ENCODE measurements at places on chromosomes 16 and 17.
A peak's percentile ranks its signal among the peaks of the same experiment; 100 is the strongest.

DNA sequence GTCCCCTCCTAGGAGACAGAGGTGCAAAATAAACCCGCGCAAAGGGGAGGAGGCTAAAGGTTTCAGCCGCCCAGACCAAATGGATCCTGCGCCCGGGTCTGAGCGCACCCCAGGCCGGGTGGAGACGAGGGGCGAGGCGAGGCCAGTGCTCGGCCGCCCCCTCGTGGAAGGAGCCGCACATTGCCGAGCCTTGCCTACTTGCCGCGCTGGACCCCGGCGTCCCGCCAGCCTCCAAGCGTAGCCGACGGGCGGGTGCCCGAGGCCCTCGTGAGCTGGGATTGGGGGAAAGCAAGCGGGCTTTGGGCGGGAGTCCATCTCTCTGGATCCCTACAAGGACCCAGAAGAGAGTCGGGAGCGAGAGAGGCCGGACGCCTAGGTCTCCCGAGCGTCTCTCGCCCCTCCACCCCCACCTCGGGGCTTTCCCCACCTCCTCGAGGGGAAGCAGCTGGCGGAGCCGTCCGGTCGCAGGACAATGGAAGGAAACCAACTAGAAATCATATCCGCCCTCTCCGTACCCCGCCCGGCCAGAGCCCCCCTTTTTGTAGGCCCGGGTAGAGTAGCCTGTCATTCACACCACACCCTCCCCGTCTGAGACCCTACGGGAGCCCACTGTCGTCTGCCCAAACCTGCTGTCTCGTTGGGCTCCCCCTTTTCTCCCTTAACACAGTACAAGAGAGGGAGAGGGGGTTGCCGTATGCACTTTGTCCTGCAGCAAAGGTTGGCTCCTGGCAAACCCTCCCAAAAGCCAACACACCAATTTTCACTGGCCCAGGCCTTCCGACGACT lies 664 bp upstream of the BCL6B start:
- peak; percentile 64 for DNase-seq

DNA sequence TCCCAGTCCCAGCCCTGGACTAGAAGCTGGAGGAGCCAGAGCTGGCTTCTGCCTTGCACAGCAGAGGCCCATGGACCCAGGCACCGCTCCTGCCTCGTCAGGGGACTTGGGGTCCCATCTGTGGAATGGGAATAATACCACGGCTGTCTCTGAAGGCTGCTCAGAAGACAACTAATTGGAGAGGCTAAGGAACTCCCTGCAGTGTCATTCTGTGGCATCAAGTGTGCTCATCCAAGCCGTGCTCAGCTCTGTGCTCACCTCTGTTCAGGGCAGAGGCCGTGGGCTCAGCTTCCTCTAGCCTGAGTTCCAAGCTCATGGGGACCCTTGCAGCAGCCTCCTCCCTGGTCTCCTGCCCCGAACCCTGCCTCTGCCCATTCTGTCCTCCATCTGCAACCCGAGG lies 31.8 kb downstream of the BEAN1 start:
- DNase-seq, result no peak

GRCh38 chr16:84503751-84504395 lies 586 bp downstream of the MEAK7 start:
- no peak for DNase-seq

- DNase-seq, result no peak
These were observed 41.1 kb downstream of the MYO18A start for GRCh38 chr17:29138971-29139691.

DNA sequence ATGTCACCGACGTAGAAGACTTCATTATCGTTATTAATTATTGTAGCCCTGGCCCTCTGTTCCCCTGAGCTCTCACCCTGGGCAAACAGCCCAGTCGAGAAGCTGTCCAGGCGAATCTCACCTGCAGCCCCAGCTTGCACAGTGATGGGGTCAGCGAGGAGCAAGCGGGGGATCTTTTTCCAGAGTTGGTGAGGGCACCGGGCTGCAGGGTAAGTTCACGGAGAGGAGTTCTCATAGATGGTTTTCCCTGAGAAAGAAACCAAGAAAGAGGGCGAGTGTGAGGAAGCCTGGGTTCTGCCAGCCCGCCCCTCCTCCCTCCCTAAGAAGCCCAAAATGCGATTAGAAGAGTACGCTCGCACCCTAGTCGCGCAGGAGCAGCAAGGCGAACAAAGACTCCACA lies 436 bp downstream of the SPAG5 start:
- no peak for DNase-seq

- no peak for DNase-seq
These were observed 35.4 kb downstream of the TBCD start for GRCh38 chr17:82787081-82787848.

- peak; percentile 22 for DNase-seq
These were observed 661 bp downstream of the GIT1 start for GRCh38 chr17:29588562-29589411.

GRCh38 chr16:50040710-50041109 lies 15.7 kb downstream of the CNEP1R1 start:
- DNase-seq, result no peak

All from activated CD4-positive, CD25-positive, alpha-beta regulatory T cell (primary cell).